ENCODE measurements at places on chromosomes 16 and 17.

DNA sequence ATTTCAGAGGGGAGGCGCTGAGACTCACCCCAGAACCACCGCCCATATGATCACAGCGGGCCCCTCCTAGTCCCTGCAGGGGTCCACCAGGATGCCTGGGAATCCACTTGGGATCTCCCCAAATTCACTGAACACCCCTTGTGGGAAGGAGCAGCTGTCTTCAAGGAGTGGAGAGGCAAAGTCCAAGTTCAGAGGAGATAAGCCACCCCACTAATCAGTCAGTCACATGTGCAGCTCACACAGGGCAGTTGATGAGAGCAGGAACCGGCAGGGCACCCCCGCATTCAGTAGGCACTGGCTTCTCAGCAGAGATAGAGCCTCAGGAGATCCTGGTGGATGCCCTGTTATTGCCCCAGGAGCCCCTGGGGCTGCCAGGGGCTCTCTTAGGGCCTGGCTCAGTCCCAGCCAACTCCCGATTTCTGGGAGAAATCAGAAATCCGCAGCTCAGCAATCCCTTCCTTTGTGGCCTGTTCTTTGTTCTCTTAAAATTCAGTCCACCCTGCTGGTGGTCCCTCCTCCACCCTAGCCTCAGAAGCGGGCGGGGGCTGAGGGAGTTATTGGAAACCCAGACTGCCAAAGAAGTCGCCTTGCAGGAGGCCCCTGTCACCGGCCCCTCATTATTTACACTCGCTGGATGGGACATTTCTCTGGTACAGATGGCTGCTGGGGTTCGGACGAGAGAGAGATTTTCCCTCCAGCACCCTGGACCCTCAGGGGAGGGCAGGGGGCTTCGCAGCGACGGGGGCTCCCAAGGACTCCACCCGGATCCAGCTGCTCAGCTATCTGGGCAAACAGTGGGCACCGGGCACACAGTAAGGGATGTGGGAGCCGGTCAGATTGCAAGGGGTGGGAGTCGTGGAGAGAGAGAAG, 1.8 kb downstream of the CDC42EP4 start:
- no peak for DNase-seq

DNA sequence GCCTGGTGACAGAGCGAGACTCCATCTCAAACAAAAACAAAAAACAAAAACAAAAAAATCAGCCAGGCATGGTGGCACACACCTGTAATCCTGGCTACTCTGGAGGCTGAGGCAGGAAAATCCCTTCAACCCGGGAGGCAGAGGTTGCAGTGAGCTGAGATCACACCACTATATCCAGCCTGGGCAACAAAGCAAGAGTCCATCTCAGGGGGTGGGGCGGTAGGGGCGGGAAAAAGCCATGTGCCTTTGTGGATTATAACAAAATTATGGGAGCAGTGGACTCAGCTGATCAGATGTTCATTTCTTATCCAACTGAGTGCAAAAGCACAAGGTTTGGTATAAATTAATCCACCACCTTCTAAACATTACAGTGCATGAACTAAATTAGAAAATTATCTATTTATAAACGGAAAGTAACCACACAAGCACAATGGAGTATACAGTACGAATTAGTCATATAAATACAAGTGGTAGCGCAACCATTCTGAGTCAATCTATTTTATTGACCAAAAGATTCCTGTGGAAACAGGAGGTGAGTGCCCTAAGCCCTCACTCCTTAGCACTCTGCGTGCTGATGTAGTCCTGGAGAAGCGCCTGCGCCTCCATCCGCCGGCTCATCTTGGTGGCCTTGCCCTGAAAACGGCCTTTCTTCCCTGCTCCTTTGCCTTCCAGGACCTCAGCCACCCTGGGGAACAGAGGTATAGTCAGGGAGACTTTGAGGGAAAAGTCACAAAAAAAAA, 14.0 kb downstream of the AARSD1 start:
- DNase-seq, result no peak

- DNase-seq, result no peak
These were observed 175.4 kb downstream of the WSCD1 start for GRCh38 chr17:6245301-6246177.

DNA sequence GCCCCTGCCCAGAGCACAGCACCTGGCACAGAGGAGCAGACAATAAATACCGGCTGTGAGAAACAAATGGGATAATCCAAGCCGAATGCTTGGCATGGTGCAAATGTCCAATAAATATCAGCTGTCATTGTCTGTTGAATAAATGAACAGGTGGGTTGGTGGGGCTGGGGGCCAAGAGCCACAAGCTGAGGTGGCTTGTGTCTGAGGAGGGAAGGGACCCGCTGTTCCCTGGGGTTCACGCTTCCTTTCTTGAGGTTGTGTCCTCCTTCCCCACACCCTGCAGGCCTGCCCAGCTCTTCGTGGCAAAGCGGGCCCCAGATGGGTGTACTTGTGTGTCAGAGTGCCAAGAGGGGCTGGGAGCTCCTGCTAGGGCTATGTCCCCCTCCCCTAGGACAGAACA, 38.6 kb downstream of the ARHGAP27 start:
- DNase-seq, result no peak

- DNase-seq, result no peak
These were observed 24.2 kb downstream of the RDM1 start for GRCh38 chr17:35906191-35906925.

DNA sequence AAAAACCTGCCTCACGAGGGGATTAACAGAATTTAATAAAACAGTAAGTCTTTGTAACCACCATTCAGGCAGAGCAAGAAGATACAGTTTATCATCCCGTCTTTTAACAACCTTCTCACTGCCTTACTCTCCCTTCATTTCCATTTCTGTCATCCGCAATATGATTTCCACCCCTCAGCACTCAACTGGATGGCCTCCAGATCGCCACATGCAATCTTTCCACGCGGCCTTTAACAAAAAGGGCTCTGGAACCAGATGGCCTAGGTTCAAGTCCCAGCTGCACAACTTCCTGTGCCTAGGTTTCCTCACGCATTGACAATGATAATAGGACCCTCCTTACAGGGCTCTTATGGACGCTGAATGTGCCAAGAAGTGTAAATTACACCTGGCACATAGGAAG, 103.6 kb downstream of the GAS7 start:
- no peak for DNase-seq

DNA sequence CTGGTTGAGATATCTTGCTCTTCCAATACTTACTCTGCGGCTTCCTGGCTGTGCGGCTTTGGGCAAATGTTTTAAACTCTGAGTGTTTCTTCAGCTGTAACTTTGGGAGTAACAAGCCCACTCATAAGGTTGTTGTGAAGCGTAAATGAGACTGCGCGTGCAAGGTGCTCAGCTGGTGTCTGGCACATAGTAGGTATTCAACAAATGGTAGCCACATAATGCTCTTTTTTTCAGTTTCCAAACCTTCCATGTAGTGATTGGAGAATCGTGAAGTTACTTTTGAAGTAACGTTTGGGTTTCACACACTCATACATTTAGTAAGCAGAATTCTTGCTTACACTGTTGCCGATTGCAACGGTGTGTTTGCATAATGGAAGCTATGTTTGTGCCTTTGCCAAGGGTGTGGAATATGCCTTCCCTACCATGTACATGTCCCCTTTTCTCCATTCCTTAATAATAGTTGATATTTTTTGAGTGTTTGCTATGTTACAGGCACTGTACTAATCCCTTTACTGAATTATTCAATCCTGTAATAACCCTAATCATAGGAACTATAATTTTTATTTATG, 829 bp downstream of the DHRS7B start:
- DNase-seq, result no peak

- no peak for DNase-seq
These were observed 2.9 kb upstream of the RNPS1 start for GRCh38 chr16:2270588-2271470.

GRCh38 chr16:5905935-5906334, 808.3 kb upstream of the EEF2KMT start:
- DNase-seq, result no peak

GRCh38 chr17:42249681-42250446, 26.3 kb downstream of the STAT5B start:
- DNase-seq, result no peak

DNA sequence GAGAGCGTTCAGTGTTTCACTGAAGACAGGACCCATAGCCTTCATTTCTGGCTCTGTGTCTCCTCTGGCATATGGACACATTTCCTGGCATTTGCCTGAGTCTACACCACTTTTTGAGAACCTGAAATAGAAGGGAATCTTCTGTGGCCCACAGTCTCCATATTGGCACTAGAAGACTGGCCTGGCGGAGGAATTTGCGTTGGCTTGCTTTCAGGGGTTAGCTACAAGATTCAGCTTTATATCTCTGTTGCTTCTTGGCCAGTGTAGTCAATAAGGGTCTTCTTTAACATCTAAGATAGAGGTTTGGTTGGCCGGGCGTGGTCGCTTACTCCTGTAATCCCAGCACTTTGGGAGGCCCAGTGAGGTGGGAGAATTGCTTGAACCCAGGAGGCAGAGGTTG, 12.8 kb upstream of the CLEC18C start:
- no peak for DNase-seq

GRCh38 chr17:2211661-2212399, 91.8 kb downstream of the SMG6 start:
- DNase-seq, result no peak

GRCh38 chr16:84180519-84181140, 6.2 kb downstream of the TAF1C start:
- no peak for DNase-seq

GRCh38 chr17:16872351-16873173, 99.4 kb downstream of the TNFRSF13B start:
- DNase-seq, result no peak

GRCh38 chr17:75260641-75261335, 618 bp downstream of the GGA3 start:
- DNase-seq, result peak; percentile 36

DNA sequence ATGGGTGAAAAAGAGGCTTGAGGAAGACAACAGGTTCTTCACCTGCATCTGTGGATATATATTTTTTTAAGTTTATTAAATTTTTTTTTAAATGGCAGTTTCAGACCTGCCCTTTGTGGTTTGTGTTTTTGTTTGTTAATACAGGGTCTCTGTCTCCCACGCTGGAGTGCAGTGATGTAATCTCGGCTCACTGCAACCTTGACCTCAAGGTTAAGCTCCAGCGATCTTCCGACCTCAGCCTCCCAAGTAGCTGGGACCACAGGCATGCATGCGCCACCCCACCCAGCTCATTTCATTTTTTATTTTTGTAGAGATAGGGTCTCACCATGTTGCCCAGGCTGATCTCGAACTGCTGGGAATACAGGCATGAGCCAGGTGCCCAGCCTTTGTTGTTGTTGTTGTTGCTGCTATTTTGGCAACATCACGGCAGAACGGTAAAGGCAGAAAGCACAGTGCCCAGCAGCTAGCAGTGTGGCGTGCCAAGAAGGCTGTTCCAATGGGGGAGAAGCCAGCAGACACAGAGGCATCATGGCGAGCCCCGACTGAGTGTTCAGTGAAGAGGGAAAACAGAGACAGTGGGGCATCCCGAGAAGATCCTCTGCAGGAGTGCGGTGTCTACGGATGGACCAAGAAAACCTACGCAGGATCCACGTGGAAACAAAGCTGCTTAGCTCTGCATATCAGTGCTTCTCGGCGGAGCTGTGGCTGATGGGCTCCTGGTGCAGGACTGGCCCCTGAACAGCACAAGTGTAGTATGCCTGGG, 19.6 kb downstream of the TMC6 start:
- DNase-seq, result no peak

- DNase-seq, result no peak
These were observed 100.6 kb downstream of the STXBP4 start for GRCh38 chr17:55068862-55069811.

DNA sequence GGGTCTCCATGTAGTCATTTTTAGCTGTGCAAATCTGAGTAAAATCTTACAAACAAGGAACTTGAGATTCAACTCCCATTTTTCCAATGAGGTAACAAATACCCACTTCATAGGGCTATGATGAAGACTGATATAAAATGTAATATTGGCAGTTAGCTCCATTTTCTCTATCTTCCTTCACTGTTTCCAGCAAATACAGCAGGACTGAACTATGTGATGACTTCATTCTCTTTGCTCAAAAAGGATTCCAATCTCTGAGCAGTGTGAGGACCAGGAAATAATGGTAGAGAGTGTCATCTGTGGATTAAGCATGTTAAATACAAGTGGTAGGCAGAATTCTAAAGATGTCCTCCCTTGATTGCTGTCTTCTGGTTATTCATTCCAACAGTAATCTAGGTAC, 18.3 kb downstream of the RND2 start:
- DNase-seq, result no peak

DNA sequence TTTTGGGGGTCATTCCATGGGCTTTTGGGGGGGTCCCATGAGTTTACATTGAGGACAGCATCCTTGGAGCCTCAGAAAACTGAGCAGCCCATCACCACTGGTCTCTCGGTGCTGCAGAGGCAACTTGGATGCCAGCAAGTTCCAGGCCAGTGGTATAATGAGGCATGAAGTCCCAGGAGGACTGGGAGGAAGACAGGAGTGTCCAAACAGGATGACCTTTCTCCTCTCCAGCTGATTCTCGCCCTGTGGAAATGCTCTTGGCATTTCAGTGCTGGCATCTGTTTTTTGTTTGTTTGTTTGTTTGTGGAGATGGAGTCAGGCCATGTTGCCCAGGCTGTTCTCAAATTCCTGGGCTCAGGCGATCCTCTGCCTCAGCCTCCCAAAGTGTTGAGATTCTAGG, 347.6 kb downstream of the SNX29 start:
- DNase-seq, result no peak

GRCh38 chr17:79070266-79070880, 4.3 kb upstream of the ENGASE start:
- DNase-seq, result no peak

- DNase-seq, result no peak
These were observed 10.7 kb downstream of the CCDC40 start for GRCh38 chr17:80047176-80047575.

- DNase-seq, result no peak
These were observed 122.4 kb downstream of the HIC1 start for GRCh38 chr17:2177235-2177811.

- no peak for DNase-seq
These were observed 68.0 kb upstream of the CBX4 start for GRCh38 chr17:79907217-79907715.

DNA sequence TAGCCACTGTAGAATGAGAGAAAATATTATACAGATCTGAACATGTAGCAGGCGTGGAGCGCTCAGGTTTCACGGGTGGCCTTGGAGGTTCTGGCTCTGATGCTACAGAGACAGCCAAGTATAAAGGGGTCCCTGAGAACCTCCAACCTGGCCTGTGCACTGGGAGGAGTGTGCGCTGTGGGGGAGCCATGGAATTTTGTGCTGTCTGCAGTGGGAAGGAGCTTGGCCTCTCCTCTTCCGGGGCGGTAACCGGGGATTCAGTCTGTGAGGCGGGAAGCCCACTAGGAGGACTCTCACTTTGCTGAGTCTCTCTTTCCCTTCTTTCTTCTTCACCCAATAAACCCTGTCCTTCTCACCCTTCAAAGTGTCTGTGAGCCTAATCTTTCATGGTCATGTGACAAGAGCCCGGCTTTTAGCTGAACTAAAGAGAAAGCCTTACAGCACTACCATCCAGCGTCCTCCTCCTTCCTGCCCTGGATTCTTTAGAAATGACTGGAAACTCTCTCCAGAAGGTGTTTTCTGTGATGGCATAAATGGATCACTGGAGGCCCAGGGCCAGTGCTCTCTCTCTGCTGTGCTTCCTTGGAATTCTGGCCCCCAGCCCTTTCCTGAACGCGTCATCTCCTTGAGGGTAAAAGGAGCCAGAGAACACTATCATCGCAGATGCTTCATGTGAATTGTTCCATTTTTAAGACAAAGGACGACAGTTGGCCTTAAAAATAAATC, 232.1 kb upstream of the CACNG5 start:
- no peak for DNase-seq

GRCh38 chr16:35868630-35869029, 2409.2 kb downstream of the TP53TG3F start:
- DNase-seq, result no peak

- DNase-seq, result no peak
These were observed 69.3 kb downstream of the ABR start for GRCh38 chr17:1110541-1110861.
